Inflammatory macrophage treated with lipopolysaccharide for 1 hour (primary cell): ENCODE measurements at places on chromosomes 4 and X.

- DNase-seq, result no peak
Observed at GRCh38 chrX:21655901-21656586, 2.1 kb downstream of the KLHL34 start.

DNA sequence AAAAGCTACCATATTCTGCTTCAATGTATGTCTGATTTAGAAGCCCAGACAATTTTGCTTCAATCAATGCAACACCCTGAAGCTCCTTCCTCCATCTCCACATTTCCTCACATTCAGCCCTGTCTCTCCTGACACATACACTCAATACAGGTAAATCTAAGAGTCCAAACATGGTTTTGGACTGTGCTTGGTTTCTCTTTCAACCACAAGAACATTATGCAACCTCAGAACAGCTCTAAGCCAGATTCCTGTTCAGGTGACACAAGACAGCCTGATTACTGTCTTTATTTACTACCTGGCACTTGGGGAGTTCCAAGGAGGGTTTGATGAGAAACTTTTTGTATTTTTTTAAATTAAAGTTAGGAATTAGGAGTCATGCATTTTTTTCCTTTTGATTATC lies 307.5 kb upstream of the SLIT2 start:
- no peak for DNase-seq

DNA sequence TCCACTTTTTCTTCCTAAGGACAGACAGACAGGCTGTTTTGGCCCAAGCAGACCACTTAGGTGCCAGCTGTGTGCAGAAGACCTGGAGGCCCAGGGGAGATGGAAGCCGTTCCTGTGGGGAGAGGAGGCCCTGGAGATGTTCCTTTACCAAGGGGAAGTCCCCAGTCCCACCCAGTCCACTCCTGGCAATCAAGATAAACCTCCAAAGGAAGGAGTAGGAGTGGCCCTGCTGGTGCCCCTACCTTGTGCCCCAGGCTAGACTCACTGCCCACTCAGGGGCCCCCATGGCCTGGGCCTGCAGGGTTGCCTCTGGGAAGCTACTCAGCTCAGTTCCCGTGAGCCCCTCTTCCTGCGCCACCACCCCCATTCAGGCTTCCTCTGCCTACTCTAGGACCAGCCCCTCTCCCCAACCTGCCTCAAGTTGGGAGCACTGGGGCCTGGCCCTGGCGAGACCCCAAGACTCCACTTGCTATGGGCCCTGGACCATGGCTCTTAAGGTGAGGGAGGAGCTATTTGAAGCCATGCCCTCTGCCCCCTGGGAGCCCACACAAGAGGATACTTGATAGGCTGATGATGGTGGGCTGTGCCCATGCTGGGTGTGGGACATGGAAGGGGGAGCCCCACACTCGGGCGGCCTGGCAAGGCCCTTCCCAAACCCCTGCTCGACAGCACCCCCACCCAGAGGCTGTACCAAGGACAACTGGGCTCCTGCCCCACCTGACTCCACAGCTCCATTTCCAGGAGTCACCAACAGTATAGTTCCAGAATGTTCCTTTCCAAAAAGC lies 24.8 kb upstream of the RNF4 start:
- no peak for DNase-seq

DNA sequence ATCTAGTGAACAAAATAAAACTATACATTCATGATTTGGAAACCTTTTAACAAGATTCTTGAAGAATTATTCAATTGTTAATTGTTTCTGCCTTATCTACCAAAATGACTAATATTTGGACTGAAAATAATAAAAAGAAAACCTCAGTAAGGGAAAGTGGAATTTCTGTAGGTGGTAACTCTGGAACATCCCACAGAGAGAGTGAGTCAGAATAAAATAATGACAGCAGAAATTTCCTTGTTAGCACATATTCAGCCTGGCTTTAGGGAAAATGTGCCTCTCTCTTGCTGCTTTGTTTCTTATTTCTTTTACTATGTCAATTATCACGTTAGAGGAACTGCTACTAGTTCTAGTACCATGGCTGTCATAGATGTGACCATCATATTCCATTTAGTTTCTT lies 421.5 kb upstream of the GNPDA2 start:
- no peak for DNase-seq

DNA sequence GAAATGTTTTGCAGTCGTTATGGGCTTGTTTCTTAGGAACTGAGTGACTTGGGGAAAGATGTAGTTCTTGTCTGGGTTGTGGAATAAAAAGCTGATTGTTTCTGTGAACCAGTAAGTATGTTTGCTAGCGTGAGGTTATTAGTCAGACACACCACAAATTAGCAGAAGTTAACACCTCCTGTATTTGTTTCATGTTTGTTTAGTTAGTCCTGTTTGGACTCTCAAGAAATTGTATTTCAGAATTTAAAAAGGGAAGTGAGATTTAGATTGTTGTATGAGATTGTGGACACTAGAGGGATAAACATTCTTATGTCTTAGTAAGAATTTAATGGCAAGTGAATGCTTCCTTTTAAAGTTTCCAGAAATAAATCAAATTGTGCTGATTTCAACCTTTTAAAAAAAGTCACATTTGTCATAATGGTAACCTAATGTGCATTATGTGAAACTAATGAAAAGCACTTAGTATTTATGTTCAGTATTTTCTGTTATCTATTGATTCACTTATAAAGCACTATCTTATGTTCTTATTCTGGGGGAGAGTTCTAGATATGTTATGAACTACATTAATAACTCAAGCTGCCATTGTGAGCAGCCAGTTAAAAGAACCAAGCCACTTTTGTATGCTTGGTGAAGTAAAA lies 25.6 kb downstream of the ATP10D start:
- DNase-seq, result peak; percentile 60

DNA sequence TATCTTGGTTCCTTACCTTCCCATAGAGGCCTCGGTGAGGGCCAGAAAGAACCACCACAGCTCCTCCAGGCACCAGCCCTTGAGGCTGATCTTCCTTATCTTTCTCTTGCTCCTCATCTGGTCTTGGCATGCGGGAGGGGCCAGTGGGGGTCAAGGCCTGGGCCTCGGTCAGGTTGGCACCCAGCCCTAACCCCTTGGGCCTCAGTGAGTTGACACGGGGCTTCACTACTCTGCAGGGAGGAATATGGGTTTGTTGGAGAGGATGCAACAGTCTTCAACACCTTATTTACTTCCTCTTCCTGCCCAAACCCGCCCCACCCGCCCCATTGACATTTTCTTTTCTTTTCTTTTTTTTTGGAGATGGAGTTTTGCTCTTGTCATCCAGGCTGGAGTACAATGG lies 6.0 kb downstream of the GPKOW start:
- DNase-seq, result no peak

GRCh38 chrX:41922431-41923151 lies 763 bp downstream of the CASK start:
- DNase-seq, result no peak

GRCh38 chr4:66855956-66856355 lies 689.3 kb downstream of the CENPC start:
- DNase-seq, result no peak
